ENCODE measurements at places on chromosomes 11 and 22.

GRCh38 chr11:111460340-111460739 lies 51.8 kb downstream of the BTG4 start:
- DNase-seq = no peak

DNA sequence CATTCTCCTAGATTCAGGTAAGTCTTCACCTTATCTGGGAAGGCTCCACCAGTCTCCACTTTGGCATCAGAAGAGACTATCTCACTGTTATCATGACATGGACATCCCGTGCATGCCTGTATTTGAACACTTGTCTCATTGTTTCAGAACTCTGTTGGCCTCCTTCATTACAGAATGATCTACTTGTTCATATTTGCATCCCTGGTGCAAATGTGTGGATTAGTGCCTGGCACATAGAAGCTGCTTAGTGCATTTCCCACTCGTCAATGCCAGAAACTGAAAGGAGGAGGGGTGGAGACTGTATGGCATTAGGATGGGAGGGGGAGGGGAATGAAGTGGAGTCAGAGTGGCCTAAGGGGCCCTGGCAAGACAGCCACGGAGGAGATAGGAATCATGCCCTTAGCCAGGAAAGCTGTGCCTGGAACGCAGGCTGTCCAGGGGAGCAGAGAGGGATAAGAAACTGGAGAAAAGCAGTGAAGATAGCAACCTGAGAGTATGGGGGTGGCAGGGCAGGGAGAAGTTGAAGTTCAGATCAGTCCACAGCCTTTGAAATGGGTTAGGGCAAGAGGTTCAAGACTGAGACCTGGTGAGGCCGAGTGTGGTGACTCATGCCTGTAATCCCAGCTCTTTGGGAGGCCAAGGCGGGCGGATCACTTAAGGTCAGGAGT lies 53.8 kb upstream of the CAPRIN1 start:
- DNase-seq = no peak

GRCh38 chr11:128929991-128930390 lies 12.7 kb downstream of the TP53AIP1 start:
- DNase-seq = peak; percentile 57

DNA sequence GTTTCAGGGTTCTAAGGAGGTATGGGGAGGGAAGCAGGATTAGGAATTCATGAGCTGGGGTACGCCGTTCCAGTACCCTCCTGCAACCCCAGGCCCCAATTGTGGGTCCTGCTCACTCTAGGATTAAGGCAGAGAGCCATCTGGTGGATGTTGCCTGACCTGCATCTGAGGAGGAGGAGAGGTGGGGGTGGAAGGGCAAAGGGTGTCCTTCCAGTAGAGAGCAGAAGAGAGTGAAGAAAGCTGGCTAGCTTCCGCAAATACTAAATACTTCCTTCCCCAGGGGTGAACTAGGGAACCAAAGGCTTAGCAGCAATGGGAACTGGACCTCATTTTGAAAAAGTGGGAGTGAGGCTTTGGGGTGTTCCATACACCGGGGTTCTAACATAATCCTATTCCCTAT lies 10.6 kb downstream of the LRRC51 start:
- peak; percentile 64 for DNase-seq

DNA sequence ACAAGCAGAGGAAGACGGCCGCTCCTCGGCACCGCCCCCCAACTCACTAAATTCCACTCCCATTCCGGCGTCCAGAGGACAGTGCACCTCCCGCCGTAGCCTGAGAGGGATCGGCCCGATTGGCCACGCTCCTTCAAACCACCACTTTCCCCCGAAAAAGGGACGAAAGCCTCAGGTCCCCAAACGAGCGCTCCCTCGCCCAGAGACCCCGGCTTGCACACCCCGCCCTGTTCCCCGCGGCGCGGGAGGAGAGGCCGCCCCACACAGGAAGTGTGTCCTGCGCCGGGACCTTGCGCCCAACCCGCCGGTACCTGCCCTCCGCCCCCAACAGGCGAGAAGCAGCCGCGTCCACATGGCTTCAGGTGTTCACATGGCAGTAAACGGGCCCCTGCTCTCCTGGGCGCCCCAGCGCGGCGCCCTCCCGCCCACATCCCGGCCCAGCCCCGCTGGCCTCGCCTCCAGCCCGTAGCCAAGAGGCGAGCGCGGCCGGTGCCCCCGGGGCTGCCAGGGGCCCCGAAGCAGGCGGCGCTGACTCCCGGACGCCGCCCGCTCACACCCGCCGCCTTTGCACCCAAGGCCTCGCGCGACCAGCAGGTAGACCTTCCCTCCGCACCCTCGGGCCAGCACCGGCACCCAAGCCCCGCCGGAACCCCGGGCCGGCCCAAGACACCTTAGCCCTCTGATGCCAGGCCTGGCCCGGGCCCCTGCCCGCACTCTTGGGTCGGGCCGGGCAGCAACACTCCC lies 849 bp downstream of the TCF20 start:
- DNase-seq = peak; percentile 66

DNA sequence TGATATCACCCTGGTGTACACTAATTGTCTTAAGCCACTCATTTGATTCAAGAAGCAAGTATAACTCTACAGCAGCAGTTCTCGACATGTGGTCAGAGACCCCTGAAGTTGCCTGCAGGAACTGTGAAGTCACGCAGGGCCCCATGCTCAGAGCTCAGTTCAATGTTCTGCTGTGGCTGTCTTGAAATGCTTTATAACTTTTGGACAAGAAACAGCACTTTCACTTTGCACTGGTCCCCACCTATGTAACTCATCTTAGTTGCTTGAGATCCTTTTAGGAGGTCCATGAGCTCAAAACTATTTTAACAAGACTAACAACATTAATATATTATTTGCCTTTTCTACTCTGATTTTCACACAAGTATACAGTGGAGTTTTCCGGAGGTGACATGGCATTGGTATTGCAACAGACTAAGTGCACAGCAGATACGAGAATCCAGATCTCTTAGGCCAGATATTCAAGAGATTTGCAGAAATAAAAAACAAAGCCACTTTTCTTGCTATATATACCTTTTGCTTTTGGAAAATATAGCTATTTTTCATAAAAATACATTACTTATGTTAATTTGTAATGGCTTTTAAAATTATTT lies 64.8 kb downstream of the PRR5L start:
- no peak for DNase-seq

GRCh38 chr22:24871611-24872205 lies 65.7 kb downstream of the SGSM1 start:
- no peak for DNase-seq

GRCh38 chr22:40594346-40594745 lies 42.2 kb downstream of the MRTFA start:
- no peak for DNase-seq

DNA sequence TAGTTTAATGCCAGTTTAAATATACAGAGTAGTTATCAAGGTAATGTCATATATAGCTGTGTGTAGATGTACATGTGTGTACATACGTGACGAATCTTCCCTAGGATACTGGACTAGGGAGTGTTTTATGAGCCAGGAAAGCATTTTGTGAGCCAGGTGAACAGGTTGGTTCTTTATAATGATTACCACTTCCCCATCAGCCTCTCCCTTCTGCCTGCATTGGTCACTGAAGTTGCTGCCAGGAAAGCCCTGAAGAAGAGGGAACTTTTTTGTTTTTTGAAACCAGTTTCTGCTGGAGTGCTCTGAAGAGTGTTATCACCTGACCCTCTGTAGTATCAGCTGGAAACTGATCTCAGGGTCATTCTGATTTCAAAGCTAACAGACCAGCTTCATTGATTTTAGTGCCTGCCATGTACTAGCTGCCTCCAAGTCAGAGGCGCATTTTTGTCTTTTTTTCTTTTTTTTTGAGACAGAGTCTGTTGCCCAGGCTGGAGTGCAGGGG lies 14.2 kb upstream of the ST14 start:
- no peak for DNase-seq

GRCh38 chr11:93082900-93083299 lies 113.4 kb downstream of the MTNR1B start:
- no peak for DNase-seq

DNA sequence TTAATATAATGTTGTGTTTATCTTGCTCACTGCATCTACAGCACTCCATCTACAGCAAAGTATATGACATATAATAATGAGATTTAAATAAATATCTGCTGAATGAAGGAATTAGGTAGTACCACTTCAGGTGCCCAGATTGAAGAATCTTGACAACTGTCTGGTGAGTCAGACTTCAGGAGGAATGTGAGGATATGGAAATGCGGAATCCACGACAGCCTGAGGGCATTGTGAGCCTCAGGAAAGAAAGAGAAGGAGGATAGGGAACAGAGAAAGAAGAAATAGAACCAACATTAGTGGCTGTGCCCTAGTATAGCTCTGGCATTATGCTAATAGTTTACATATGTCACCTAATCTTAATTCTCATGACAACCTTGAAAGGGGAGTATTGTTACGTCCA lies 304.4 kb downstream of the AASDHPPT start:
- no peak for DNase-seq

DNA sequence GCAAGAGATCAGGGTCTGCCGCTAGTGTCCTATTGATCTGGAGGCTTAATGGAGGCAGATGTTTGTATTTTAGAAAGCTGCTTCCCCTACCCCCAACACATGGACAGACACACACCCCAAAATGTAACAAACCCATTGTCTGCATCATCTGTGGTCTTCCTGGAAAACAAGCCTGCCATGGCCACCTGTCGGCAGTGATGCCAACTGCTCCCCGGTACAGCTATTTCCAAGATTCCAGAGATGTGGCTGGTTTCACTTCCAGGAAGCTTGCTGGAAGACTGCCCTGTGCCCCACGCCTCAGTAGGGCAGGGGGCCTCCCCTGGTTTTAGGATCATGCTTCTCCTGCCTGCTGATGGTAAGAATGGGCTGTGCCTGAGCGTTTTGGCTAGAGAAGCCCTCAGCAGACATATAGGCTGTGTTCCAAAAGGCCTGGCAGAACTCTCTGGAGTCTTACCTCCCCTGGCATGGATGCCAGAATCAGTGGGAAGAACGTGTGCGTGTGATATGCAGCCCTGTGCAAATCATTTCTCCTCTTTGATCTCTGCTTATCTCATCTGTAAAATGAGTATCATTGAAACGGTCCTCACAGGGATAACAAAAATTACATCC lies 108.6 kb downstream of the FBXO7 start:
- no peak for DNase-seq

- DNase-seq = no peak
Observed at GRCh38 chr11:64558869-64559268, 32.2 kb upstream of the SLC22A12 start.

DNA sequence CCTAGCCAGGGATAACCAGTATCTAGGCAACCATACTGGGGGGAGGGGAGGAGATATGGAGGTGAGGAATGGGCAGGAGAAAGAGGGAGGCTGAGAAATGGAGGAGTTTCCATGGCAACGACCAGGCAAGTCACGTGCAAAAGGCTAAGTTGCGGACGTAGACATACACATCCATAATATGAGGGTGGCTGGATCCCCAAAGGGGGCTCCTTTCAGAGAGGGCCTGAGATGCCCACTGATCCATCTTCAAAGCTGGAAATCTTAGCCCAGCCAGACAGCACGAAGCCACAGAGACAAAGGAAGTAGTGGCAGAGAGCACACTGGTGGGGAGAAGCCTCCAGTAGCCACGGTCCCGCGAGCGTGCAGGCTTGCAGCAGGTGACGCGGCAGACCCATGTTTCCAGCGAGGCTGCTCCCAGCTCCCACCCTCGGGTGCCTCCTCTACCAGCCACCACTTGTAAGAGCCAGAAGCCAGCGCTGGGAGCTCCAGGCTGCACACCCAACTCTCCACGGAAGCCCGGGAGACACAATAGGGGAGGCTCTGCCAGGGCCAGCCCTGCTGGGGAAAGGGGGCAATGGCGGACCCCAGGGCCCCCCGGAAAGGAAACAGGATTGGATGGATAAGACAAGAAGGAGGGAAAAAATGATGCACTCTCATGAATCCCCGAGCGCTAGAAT lies 938 bp downstream of the FXYD6 start:
- peak; percentile 81 for DNase-seq

DNA sequence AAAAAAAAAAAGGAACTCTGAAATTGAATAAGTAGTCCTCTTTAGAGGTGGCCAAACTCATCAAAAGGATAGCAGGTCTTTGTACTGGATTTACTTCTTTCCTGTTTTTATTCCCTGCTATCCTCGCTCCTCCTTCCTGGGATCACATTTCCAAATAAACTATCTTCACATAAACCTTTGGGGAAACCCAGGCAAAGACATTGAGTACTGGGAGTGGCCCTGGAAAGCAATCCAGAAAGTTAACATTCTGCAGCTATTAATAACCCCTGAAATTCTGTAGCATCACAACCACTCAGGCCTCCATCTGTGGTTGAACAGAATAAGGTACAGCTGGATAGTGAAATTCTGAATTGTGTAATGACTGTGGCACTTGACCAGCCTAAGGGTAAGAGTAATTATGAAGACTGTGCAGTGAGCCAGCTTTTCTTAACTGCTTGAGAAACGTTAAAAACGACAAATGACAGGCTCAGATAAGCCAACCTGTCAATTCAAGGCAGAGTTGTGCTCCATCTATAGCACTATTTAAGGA lies 58.8 kb downstream of the ISX start:
- no peak for DNase-seq

DNA sequence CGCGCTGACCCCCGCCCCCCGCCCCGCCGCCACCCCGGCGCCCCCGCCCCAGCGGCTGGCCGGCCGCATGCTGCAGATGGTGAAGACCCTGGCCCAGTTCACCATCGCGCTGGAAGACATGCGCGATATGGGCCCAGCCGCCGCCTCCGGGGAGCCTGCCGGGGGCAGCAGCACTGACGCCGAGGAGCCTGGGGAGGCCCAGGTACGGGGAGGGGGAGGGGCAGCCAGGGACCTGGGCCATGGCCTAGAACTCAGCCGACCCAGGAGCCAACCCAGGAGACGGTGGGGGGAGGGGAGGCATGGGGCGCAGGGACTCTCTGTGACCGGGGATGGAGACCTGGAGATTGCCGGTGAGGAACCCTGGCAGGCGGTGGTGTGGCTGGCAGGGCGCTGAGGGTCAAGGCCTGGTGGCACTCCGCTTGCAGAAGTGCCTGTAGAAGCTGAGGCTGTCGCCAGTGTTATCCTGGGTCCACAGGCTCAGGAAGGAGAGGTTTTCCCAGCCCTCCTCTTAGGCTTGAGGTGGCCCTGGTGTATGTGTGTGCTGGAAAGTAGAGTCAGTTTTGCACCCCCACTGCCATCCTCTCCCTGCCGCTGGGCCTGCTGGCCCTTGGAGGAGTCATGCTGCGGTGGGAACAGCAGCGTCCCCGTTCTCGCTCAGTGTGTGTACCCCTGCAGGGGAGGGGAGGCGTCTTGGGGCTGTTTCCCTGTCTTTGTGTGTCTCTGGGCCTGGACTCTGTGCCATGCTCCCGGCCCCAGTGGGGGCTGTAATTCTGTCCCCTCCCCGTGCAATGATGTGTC lies 32.9 kb upstream of the RELT start:
- no peak for DNase-seq

- no peak for DNase-seq
Observed at GRCh38 chr22:38257181-38257580, 15.6 kb downstream of the TMEM184B start.

All from retina (tissue), 1 donor.